ENCODE measurements at places on chromosomes 2 and 18.

DNA sequence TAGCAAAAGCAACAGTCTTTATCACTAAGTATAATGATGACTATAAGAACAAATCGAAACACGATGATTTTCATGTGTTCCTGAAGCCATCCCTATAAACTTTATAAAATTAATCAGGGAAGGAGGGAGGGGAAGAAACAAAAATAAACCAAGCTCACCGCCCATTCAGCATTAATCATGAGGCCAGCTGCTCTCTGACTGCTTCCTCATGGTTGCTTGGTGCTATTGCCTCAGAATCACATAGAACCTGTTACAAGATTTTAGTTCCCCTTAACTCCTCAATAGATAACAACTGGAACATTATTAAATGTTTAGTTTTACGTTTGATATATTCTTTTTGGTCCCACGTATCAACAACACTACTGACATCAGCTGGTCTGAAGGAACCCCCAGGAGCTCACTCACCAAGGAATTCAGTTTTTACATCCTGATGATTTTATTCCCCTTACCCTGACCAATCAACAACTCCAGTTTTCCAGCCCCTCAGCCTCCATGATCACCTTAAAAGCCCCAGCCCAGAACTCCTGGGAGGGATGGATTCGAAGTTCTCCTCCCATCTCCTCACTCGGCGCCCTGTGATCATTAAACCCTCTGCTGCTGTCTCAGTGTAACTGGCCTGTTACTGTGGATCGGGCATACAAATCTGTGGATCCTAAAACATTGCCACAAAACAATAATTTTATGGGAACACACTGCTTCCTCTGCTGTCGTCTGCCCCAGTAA, 10.6 kb upstream of the HNRNPLL start:
- no peak for DNase-seq

DNA sequence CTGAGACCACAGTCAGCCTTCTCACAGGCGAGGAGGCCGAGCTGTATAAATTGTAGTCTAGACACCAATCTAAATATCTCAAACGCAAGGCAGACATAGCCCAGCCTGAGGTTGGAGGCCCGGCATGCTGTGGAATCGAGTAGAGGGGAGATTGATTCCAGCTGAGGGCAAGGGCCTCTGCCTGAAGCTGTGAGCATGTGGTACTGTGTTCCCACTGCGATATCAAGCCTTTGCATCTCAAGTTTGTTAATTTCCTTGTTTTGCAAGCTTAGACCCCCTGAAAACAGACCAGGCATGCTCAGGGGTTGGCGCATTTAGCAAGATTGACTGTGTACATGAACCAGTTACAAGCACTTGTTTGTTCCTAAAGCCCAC, 65.1 kb upstream of the FOSL2 start:
- DNase-seq = no peak

GRCh38 chr18:13574761-13575160, 151.6 kb downstream of the FAM210A start:
- no peak for DNase-seq

DNA sequence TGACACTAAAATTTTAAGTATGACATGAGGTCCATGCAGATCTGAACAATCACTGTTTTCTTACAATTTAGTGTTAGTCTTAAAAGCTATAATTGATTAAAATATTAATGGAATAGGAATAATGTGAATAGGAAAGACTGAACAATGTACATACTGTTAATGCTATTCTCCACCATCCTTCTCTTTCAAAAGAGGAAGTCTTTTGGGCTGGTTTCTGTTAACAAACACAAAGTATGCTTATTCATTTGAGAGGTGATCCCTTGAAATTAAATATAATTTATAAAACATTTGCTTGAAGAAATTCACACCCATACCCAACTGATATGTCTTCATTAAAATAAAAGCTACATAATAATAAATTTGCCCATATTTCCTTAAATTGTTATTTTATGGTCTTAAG, 2.3 kb downstream of the STPG4 start:
- no peak for DNase-seq

- peak; percentile 82 for DNase-seq
These were observed at the start of gene NPPC for GRCh38 chr2:231926180-231926741. Gene NPPC, minus strand, starts transcription at chr2:231926396. Its CDS starts 147 bp downstream, at chr2:231926249.

GRCh38 chr2:199118673-199119112, 339.0 kb downstream of the SATB2 start:
- DNase-seq = no peak

- DNase-seq = peak; percentile 32
These were observed 42.2 kb downstream of the HIBCH start for GRCh38 chr2:190277234-190278112.

DNA sequence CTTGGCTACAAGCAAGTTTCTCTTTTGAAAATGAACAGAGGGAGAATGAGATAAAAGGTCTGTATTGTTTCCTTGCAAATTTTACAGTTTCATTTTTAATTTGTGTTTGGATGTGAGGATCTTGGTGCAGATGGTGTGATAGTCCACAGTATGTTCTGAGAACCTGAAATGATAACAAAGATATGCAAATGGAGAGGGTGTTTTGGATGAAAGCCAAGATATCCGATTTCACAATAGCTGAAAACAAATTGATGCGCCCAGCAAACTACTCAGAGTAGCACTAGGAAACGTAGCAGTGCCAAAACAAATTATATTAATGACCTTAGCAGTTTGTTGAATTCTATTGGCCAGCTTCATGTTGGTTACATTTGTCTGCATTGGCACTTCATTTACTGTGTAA, 683.5 kb downstream of the TMEM182 start:
- no peak for DNase-seq

DNA sequence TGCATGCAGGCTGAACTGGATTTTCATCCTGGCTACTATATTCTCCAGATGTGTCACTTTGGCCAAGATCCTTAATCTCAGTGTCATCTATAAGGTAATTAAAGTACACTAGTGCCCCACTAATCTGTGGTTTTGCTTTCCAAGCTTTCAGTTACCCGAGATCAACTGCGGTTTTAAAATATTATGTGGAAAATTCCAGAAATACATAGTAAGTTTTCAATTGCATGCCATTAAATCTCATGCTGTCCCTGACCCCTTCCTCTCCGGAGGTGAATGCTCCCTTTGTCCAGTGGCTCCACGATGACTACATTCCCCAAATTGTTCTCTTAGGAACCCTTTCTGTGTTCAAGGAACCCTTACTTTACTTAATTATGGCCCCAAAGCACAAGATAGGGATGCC, 5.3 kb upstream of the TYMS start:
- no peak for DNase-seq

Measured in activated CD8-positive, alpha-beta T cell treated with anti-CD3 and anti-CD28 coated beads, Interleukin-2, amount 10 ng/mL, durations not matched to agents 7 days and 5 days (primary cell).